ENCODE measurements at places on chromosomes 6 and 20. TPM values are rescaled to one million over a fixed set of nuclear protein-coding genes. Genes with fewer than 3 reads are reported as not detected.

GRCh38 chr6:7881765-7882500 is 28.7 kb downstream of the TXNDC5 start:
- DNase-seq, result no peak

Gene PHACTR3
- total RNA-seq, result 0.11 TPM

DNA sequence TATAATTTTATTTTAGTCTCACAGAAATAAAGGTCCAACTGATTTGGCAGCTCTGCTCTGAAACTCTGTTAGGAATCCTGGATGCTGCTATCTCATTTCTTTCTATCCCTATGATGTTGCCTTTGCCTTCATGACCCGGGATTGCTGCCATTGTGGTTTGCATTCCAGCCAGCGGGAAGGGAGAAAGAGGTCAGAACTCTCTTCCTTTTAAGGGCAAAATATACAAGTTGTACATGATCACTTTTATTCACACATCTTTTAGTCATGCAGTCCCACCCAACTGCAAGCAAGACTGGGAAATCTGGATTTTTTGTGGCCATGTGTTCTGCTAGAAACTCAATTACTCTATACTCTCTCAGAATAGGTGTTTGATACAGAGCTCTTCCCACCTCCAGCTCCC is 263.1 kb upstream of the ZFP64 start:
- DNase-seq, result no peak

Gene BPIFB4
- total RNA-seq, result not detected

Gene BNIP5
- 0.50 TPM for total RNA-seq

GRCh38 chr6:12417191-12417590 is 127.0 kb downstream of the EDN1 start:
- DNase-seq, result no peak

GRCh38 chr6:71446057-71446456 is 157.4 kb downstream of the OGFRL1 start:
- no peak for DNase-seq

GRCh38 chr6:168708984-168709383 is 268.0 kb downstream of the SMOC2 start:
- DNase-seq, result no peak

GRCh38 chr6:165742047-165742446 is 79.0 kb upstream of the PDE10A start:
- no peak for DNase-seq

DNA sequence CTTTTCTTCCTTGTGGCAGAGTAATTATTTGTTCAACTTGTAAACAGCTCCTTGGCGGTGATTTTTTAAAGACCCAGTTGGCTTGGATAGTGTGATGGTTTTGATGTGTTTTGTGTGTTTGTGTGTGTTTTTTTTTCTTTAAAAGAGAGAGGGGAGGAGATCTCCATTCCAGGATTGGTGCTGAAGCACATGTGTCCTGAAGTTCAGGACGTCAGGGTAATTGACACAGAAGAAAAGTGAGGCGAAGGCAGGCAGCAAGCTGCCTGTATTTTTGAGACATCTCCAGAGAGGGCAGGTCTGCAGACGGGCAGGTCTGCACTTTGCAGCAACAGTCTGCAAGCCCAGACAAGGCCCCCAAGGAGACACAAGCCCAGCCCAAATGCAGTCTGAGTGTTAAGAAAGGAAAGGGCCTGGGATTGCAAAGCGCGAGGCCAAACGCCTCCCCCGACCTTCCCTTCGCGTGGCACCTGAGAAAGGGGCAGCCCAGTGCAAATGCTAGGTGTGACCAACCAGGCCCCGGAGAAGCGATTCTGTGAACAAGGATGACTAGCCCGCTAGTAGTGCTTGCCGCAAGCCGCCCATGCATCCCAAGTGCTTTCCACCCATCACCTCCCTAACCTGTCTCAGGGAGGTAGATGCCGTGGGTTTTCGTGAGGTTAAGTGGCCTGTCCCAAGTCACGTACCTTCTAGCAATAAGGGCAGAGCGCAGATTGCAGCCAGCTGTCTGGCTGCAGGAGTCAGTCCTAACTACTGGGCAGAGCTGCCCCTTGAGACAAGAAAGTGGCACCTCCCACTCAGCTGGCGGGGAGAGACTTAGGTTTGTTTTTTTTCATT is 230.5 kb downstream of the ZMYND8 start:
- DNase-seq, result no peak

GRCh38 chr6:91185072-91185471 is 598.2 kb upstream of the MAP3K7 start:
- DNase-seq, result no peak

Gene SPATA25
- 7.3 TPM for total RNA-seq

GRCh38 chr6:132219901-132220300 is 181.4 kb downstream of the MOXD1 start:
- no peak for DNase-seq

GRCh38 chr6:35192301-35192860 is 21.4 kb upstream of the SCUBE3 start:
- DNase-seq, result no peak

DNA sequence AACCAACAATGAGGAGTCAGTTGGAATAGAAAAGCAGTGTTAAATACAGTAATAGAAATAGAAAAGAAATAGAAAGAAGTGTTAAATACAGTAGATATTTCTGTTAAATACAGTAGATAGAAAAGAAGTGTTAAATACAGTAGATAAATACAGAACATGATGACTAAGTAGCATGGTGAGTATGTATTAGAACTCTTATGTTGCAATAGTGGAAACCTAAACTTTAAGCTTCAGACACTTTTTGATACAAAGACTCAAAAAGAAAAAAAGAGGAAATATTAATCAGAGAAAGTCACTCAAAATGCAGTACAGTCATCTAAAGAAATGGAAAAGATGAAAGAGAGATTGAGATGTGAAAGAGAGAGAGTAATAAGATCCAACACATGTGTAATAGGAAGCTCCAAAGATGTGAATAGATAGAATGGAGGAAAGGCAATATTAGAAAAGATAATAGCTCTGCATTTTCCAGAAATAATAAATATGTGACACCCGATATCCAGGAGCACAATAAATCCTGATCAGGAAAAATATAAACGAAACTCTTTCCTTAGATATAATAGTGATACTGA is 131.5 kb upstream of the KCNK16 start:
- DNase-seq, result no peak

Gene CYP39A1
- not detected for total RNA-seq

Gene RMND1
- total RNA-seq, result 39.1 TPM

DNA sequence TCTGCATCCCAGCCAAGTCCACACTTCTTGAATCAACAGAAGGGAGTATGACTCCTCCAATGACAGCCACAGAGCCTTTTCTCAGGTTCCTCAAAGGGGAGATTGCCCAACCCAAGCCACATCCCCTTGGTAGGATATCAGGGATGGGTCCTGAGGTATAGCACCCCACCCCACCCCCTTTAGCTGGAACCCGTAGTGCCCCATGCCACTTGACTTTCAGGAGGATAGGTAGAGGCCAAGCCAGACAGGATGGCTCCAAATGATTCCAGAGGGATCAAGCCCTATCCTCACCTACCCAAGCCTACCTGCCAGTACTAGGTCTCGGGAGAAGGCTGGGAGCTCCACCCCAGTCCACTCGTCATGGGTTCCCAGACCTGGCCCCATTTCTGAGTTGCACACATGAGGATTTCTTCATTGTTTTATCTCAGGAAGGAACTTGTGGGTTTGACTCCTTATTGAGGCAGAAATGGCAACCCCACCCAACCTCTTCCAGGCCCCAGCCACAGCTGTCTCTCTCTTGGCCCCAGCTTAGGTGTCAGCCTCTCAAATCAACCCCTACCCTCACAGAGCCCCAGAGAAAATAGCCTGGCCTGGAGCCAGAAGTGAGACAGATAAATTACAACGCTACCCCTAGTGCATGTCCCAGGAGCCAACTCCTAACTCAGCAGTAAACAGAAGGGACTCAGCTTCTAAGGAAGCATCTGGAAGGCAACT is 3.6 kb downstream of the CCND3 start:
- no peak for DNase-seq

- DNase-seq, result no peak
Observed at GRCh38 chr20:48734104-48734749, 93.6 kb downstream of the PREX1 start.

Gene PRL
- total RNA-seq, result not detected

DNA sequence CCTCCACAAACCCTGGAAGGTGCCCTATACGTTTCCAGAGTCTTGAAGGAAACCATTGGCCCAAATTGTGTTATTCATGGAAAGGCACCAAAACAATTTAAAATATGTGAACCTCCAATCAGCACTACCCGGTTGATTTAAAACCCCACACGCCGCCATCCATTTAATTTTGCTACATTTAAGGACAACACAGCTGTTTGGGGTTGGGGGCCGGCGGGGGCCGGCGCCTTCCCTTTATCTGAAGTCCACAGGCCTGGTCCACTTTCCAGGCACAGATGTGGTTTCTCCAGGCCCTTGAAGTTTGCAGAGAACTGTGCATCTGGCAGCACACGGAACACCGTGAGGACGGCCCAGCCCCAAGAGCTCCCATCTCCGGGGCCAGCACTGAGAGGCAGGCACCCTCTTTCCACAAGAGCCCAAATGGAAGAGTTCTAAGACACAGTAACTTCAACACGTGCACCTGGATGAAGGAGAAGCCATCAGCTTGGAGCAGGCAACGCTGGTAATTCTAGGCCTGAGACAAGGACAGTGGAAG is 16.8 kb upstream of the FRMD1 start:
- DNase-seq, result no peak

Gene RGS17
- total RNA-seq, result not detected

- no peak for DNase-seq
Observed at GRCh38 chr6:15819841-15820240, 157.0 kb upstream of the DTNBP1 start.

- DNase-seq, result peak; percentile 22
Observed at GRCh38 chr20:53917145-53918019, 153.0 kb downstream of the BCAS1 start.

GRCh38 chr6:6927521-6928361 is 180.0 kb upstream of the RREB1 start:
- DNase-seq, result peak; percentile 41

DNA sequence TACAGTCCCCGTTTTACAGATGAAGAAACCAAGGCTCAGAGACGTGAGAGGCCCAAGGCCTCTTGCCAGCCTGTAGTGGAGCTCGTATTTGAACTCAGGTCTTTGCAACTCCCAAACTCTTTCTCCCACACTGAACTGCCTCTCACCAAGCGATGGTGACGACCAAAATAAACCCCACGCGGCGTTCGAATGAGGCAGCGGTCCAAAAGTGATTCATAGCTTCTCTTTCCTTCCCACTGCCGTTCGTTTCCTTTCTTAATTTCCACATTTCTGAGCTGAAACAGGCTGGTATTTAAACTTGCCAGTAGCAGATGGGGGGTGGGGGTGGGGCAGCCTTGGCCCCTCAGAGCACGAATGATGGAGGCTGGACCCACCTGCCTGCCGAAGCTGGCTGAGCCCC is 252.9 kb upstream of the KCNG1 start:
- no peak for DNase-seq

Gene RIPOR2
- 0.86 TPM for total RNA-seq

DNA sequence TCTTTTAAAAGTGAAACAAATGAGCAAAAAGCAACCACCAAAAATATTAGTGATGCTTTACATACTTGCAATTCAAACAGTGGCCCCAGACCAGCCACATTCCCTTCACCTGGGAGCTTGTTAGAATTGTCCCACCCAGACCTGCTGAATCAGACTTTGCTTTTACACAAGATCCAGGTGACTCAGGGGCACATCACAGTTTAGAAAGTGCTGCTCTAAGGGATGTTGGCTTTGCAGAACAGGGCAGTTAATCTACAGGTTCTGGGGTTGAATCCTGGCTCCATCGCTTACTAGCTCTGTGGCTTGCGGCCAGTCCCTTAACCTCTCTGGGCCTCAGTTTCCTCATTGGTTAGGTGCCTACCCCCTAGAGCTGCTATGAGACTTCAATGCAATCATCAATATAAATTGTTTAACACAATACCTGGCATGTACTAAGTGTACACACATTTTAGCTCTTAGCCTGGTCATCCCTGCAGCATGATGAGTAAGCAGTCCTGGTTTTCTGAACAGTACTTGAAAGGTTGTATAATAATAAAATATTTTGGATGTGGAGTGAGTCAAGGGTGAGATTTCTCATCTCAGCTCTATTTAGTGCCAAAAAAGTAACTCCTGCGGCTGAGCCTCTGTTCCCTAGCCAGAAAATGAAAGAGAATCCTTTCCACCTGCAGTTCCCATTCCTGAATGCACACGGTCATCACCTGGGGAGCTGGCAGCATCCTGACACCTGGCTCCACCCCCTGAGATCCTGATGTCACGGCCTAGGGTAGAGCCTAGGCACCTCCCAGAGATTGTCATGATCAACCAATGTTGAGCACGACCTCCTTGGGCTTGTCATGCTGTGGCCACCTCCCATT is 162.7 kb downstream of the ANKRD60 start:
- DNase-seq, result peak; percentile 40

Gene PI16
- not detected for total RNA-seq

DNA sequence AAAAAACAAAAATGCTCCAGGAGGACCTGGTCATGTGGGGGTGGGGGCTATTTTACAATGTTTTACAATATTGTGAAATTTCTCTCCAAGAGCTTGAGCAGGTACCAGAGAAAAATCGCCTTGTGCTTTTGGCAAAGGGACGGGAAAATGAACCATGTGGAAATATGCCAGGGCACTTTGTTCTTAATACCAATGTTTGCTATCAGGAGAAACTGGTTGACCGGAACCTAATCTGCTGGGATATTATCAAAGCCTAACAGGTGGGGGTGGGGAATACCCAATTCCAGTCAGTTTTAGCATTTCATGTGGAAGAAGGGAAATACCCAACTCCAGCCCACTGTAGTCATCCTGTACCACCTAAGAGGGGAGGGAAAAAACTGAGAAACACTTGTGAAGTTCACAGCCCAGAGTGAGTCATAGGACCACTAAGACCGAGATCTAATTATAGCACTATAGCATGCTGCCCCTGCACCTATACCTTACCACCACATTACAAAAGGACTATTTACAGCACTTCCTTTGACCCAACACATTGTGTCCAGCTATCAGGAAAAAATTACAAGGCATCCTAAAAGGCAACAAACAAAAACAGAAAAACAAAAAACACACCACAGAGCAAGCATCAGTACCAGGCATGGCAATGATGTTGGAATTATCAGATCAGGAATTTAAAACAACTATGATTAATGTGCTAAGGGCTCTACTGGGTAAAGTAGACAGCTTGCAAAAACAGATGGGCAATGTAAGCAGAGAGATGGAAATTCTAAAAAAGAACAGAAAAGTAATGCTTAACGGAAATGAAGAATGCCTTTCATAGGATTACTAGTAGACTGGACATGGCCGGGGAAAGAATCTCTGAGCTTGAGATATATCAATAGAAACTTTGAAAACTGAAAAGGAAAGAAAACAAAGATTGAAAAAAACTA is 84.1 kb upstream of the POPDC3 start:
- no peak for DNase-seq

Gene BEND6
- not detected for total RNA-seq

Measured in Caco-2 (cell line).